ENCODE measurements at places on chromosomes 2 and 18.
A peak's percentile ranks its signal among the peaks of the same experiment; 100 is the strongest.

DNA sequence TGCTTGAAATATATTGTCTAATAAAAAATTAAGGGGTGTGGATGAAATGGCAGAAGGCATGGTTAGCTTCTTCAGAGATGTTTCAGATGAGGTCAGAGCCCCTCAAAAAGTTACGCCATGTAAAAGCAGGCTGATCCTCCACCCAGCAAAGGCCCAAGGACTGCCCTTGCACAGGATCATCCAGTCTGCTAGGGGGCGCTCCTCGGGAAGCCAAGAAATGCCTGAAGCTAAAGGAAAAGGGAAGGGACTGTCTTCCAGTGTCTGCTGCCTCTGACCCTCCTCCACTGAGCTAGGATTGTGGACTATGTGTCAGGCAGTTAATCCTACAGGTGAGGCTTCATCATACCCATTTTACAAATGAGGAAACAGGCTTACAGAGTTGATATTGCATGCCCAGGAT lies 33.8 kb upstream of the TEX51 start:
- no peak for DNase-seq

GRCh38 chr2:10647886-10648605 lies 41.7 kb downstream of the NOL10 start:
- no peak for DNase-seq

DNA sequence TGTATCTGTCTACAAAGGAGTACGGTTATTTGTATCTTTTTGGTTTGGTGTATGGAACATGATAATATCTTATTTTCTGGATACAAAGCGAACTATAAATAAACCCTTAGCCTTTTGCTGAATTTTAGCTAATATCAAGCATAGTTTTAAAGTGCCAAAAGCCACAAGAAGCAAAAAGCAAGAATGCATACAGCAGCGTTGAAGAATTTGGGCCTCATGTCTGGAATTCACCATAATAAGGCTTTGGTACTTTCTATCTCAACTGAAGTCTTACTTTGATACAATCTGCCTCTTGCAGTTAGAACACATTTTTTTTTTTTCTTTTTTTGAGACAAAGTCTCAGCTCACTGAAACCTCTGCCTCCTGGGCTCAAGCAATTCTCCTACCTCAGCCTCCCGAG lies 151.5 kb downstream of the ERBB4 start:
- DNase-seq = no peak

- DNase-seq = no peak
These were observed 52.6 kb upstream of the EMILIN2 start for GRCh38 chr18:2794159-2794558.

GRCh38 chr2:235966396-235966795 lies 201.8 kb downstream of the GBX2 start:
- DNase-seq = no peak

DNA sequence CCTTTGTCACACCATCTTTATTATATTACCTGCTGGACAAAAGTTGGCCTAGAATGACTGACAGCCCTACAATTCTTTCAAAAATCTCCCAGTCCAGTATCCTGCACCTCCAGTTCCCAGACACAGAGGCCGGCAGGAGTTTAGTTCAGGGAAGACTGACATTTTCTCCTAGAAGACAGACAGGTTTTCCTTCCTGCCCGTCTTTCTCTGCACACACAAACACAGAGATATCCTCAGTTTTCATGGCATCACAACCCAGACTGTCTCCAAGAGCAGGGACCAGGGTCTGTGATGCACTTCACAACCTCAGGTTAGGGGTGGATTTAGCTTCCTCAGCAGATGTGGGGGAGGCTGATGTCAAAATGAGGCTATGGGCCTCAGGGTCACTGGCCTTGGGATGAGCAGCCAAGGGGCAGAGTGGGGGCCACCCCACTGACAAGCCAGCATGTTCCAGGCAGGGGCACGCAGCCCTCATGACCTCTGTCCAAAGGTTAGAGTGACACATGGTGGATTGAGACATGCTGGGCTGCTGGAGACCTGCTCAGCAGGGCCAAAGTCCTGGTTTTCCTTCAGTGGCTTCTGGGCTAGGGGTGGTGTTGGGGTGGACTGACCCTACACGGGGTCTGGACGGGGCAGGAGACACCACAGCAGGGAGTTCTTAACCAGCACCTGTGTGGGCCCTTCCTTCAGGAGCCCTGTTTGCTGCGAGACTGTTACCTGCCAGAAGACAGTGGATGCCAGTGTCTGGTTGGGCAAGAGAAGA lies 70.5 kb downstream of the SFXN5 start:
- no peak for DNase-seq

DNA sequence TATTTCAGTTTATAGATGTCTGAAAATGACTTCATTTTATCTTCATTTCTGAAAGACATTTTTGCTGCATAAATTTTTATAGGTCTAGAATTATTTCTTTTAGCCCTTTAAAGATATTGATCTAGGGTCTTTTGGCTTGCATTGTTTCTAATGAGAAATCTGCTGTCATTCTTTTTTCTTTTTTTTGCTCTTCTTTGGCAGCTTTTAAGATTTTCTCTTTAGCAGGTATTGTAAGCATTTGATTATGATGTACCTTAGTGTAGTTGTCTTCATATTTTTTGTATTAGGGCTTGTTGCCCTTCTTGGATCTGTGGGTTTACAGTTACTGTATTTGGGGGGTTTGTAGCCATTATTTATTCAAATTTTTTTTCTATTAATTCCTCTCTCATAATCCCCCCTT lies 66.0 kb upstream of the IL1R1 start:
- no peak for DNase-seq

GRCh38 chr18:26519114-26519513 lies 29.2 kb downstream of the KCTD1 start:
- no peak for DNase-seq

- peak; percentile 14 for DNase-seq
These were observed 57.4 kb downstream of the CELF4 start for GRCh38 chr18:37508207-37508606.

- no peak for DNase-seq
These were observed 782 bp downstream of the MTA3 start for GRCh38 chr2:42569116-42569711.

GRCh38 chr18:55179835-55180234 lies 220.6 kb upstream of the CCDC68 start:
- no peak for DNase-seq

- no peak for DNase-seq
These were observed 41.5 kb upstream of the MC4R start for GRCh38 chr18:60413944-60414547.

DNA sequence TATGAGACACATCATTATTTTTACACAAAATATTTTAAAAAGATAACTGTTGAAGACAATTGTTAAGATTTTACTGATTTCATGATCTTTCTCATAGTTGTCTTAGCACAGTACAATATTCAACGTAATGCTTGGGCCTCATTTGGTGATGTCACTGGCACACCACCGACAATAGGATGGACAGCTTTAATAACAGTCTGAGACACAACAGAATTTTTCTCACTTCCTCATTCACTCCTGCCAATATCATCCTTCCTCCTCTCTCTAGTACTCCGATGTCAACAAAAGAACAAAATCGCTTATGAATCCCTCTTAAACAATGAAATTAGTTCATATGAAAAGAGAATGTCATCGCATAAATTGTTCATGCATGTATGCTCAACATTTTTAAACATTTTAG lies 461.9 kb upstream of the CDH7 start:
- no peak for DNase-seq

DNA sequence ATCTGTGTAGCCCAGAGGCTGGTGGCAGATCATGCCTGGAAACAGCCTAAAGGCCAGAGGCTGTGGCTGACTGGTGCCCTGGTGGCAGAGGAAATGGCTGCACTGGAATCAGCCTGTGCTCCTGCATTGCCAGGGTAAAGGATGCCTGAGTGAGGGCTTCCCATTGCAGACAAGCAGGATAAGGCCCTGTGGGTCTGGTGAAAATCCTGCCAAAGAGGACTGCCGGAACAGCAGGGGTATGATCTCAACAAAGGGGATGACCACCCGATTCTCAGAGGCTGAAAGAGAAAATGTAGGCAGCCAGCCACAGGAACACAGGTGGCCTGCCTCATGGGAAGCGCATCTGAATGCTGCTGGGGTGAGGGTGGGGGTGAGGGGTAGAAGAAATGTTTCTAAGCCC lies 48.2 kb downstream of the FBXO48 start:
- DNase-seq = no peak

GRCh38 chr2:7952046-7952745 lies 729.7 kb upstream of the ID2 start:
- DNase-seq = no peak

DNA sequence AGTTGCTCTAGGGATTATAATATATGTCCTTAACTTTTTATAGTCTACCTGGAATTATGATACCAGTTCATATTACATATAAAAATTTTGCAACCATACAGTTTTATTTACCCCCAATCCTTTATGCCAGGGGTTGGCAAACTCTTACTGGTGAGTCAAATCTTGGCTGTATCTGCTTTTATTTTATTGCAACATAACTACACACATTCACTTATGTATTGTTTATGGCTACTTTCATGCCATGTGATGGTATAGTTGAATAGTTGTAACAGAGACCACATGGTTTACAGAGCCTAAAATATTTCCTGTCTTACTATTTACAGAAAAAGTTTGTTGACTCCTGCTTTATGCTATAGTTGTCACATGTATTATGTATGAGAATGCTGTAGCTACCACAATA lies 25.8 kb upstream of the DLX2 start:
- DNase-seq = no peak

GRCh38 chr2:220001751-220002150 lies 374.3 kb downstream of the SLC4A3 start:
- no peak for DNase-seq

- no peak for DNase-seq
These were observed 2.6 kb downstream of the CLIP4 start for GRCh38 chr2:29117636-29118303.

DNA sequence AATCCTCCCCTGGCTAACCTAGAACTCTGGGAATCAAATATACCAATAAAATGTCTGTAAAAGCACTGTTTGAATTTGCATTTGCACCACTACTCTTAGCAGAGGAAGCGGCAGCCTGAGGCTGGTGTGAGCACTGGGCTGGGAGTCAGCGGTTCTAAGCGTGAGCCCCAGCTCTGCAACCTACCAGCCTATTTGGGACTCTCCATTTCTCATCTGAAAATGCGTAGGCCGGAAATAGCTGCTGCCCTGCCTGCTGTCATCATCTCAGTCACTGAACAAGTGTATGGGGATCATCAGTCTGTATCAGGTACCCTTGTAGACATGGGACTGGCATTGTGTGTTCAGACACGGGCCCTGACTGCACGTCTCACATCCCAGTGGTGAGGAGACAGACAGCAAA lies 194.3 kb downstream of the ANKRD30B start:
- no peak for DNase-seq

- DNase-seq = no peak
These were observed 29.7 kb downstream of the GNLY start for GRCh38 chr2:85723707-85724360.

GRCh38 chr2:84519332-84519957 lies 3.1 kb downstream of the DNAH6 start:
- DNase-seq = no peak

DNA sequence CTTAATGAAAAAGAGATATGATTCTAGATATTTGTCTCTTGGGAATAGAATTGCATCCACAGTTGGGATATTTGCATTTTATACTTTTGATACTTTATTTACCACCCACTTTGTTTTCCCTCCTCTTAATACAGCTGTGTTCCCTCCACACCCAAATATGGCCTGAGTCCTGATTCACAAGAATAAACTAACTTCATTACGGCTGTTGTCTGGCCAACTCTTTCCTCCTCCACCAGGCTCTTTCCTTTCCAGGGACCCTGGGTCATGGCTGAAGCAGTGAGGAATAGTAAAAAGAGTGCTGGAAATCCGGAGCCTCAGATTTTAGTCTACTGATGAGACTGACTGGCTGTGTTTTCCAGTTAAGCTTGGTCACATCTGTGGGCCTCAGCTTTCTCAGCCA lies 48.4 kb upstream of the STAM2 start:
- DNase-seq = no peak

GRCh38 chr18:29361843-29362242 lies 1184.9 kb upstream of the CDH2 start:
- DNase-seq = no peak

DNA sequence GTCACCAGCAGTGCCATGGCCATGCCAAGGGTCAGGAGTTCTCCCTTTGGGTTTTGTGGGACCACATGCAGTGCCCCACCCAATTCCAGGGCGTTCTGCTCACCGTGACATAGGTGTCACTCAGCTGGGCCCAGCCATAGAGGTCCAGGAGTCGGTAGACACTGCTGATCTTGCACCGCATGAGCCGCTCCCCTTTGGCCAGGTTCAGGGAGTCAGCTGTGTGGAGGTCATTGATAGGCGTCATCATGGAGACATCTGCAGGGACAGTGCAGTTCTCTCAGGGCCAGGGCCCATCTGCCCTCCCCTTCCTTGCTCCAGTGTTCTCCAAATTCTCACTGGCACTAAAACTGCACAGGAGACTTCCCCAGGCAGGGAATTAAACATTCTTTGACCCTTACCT lies 71.9 kb downstream of the ADD2 start:
- DNase-seq = no peak

DNA sequence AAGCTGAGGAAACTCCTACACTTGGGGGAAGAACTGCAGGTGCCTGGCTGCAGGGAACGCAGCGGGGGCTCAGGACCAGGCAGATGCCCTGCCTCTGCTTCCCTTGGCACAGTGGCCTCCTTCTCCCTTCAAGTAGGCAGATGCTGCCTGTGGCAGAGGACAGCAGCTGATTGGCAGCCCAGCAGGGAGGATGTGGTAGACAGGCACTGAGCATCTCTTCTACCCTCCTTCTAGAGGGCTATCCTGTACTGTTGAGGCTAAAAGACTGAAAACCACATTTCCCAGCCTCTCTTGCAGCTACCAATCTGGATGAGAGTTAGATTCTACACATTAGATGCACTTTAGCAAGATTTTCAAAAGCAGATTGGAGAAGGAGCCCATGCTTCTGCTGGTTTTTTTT lies 105.7 kb downstream of the MSH2 start:
- no peak for DNase-seq

- no peak for DNase-seq
These were observed 7.5 kb downstream of the COPS8 start for GRCh38 chr2:237092920-237093781.

- DNase-seq = no peak
These were observed 61.4 kb upstream of the TUBA3E start for GRCh38 chr2:130259594-130259993.

GRCh38 chr2:2696733-2697455 lies 365.8 kb upstream of the MYT1L start:
- no peak for DNase-seq

DNA sequence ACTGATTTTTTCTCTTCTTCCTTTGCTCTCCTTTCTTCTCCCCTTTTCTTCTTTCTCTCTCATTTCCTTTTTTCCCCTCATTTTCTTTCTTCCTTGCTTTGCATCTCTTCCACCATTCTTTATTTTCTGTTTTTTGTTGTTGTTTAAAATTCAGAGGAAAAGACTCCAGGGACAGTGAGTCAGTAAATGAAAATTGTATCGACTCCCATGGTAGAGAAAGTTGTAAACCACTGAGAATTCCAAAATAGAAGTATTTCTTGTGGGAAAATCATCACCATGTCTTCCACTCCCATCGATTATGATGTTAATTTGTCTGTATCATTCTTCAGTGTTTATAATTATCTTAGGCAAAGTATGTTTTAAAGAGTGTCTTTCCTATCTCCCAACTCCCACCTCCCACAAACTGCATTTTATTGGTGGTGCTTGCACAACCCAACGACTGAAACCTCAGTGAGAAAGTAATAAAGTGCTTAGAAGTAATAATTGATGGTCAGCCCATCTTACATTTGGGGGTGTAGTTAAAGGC lies 134.3 kb downstream of the IRS1 start:
- DNase-seq = no peak

GRCh38 chr2:225276207-225276606 lies 123.3 kb upstream of the NYAP2 start:
- DNase-seq = peak; percentile 92

GRCh38 chr18:49178736-49179135 lies 228.0 kb upstream of the SMAD7 start:
- DNase-seq = no peak

- DNase-seq = no peak
These were observed 420.2 kb upstream of the MEX3C start for GRCh38 chr18:51617572-51618260.

Measured in NCI-H524 treated with DMSO at 0.1 percent for 48 hours (cell line).